Stimulated activated CD4-positive, alpha-beta T cell treated with anti-CD3 and anti-CD28 coated beads, Interleukin-2, amount 100 ng/mL, for 4 hours (primary cell): ENCODE measurements at places on chromosomes 5 and 9.
A peak's percentile ranks its signal among the peaks of the same experiment; 100 is the strongest.

- DNase-seq = no peak
Measured at GRCh38 chr5:30839956-30840355, 353.5 kb upstream of the CDH6 start.

- DNase-seq = no peak
Measured at GRCh38 chr5:141826674-141827073, 51.5 kb downstream of the PCDH1 start.

DNA sequence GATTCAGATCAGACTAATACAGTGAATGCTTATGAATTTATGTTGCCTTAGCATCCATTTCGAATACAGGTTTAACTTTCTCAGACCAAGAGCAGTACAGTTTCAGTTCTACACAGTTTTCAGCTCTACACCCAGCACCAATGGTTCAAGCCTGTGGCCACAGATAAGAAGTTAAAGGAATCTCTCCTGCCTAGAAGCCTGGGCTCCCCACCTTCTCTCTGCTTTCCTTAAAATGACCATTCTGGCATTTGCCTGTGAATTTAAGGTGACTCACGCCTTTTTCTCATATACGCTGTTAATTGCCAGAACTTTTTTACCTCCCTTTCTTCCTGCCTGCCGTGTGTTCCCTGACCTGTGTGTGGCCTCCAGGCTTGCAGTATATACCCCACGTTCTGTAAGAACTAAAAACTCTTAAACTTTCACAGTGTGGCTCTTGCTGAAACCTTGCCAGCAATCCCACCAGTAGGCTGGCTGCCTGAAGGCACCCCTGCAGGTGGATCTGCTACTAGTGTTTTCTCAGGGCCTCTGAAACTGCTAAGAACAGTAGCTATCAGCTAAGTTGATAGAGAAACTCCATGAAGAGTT lies 692.8 kb upstream of the CDH18 start:
- no peak for DNase-seq

DNA sequence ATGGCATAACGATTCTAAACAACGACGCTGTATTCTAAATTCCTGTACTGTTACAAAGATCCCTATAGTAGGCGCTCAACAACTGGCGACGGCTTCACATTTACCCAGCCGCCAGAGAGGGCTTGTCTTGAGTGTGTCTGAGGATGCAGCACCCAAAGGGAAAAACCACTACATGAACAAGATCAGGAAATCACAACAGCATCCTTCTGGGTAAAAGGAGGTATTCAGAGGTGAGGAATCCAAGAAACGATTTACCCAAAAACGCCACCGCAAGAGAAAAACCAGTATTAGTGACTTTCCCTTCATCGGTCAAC lies 711 bp downstream of the TTC33 start:
- DNase-seq = peak; percentile 39

- no peak for DNase-seq
Measured at GRCh38 chr9:113154471-113154870, 3.7 kb downstream of the SLC31A2 start.

DNA sequence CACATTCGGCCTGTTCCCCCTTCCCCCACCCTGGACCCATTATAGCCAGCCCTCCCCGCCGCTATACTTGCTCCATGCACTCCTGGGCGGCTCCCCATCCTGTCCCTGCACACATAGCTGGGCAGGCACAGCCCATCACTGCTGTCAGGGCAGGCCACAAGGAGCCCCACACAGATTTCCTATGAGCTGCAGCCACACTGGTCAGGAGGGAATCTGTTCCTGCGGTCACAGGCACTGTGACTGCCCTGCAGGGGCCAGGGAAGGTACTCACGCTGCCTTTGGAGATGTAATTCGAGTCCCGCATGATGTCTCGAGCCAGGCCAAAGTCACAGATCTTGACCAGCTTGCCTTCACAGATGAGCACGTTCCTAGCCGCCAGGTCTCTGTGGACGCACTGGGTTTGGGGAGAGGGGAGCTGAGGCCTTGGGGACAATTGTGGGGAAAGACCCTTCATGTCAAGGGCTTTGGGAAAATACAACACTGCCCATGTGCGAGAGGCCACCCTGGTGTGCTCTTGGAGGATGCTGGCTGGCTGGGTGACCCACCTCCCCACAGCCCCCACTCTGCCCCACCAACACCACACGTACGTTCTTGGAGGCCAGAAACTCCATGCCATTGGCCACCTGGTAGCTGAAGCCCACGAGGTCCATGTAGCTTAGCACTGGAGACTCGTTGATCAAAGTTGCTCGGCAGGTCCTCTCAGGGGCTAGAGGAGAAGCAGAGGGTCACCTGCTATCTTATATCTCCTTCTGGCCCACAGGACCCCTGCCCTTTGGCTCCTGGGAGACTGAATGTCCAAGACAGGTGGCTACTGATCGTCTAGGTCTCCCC lies 34.5 kb upstream of the CSF1R start:
- DNase-seq = no peak

DNA sequence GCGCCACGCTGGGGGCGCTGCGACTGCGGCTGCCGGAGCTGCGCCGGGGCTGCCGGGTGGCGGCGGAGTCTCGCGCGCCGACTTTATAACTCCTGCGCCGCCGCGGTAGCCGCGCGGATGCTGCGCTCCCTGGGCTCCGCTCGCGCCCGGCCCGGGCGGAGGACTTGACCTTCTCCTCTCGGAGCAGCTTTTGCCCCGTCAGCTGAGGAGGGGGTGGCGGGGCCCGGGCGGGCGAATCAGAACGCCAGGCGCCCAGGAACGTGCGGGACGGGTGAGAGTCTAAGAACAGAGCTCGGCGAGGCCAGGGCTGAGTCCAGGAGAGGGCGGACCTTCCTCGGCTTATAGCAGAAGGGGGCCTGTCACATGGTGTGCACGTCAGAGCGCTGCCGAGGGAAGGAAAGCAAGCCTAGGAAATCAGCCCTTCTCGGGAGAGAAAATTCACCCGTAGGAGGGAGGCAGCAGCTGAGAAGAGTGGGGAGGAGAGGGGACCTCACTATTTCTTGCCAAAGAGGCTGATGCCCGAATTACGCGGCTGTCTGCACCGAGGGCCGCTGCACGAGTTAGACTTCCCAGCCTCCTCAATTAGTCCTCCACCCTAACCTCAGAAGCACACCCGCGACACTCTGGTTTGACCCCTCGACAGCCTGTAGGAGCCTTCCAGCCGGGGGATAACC lies at the start of gene FOXD1:
Gene FOXD1 (minus strand): TSS at position 315 of the 674 bp plus-strand sequence. CDS start 415 bp downstream, outside the sequence.
- DNase-seq = no peak

GRCh38 chr5:126395198-126395597 lies 28.0 kb upstream of the GRAMD2B start:
- no peak for DNase-seq

DNA sequence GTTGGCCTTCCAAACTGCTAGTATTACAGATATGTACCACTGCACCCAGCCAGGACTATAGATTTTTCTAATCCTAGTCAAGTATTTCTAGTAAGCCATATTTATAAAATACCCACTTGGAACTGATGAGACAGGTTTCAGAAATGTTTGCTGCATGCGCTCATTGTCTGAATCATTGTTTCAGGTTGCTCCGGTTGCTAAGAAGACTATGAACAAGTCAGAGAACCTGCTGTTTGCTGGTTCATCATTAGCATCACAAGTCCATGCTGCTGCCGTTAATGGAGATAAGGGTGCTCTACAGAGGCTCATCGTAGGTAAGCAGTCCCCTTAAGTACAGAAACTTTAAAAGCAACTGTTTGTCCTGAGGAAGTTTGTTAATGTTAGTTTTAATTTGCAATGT lies 5.3 kb downstream of the INVS start:
- DNase-seq = no peak

DNA sequence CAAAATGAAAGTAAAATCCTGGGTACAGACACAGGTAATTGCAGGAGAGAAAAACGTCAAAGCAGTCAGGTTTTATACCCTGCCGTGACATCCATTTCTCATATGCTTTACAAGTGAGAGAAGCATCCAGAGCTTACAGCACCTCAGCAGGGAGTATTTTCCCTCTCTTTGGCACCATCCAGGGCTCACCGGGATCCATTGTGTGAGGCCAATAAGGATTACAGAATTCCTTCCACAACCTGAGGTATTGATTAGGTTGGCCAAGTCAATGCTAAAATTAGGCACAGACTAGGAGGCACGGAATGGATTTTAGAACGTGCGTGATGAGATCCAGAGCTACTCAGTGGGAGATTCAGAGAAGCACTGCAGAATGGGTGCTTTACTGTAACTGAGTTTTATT lies 296.6 kb downstream of the FBXL7 start:
- DNase-seq = no peak

GRCh38 chr5:136425921-136426320 lies 60.6 kb upstream of the TRPC7 start:
- DNase-seq = no peak

DNA sequence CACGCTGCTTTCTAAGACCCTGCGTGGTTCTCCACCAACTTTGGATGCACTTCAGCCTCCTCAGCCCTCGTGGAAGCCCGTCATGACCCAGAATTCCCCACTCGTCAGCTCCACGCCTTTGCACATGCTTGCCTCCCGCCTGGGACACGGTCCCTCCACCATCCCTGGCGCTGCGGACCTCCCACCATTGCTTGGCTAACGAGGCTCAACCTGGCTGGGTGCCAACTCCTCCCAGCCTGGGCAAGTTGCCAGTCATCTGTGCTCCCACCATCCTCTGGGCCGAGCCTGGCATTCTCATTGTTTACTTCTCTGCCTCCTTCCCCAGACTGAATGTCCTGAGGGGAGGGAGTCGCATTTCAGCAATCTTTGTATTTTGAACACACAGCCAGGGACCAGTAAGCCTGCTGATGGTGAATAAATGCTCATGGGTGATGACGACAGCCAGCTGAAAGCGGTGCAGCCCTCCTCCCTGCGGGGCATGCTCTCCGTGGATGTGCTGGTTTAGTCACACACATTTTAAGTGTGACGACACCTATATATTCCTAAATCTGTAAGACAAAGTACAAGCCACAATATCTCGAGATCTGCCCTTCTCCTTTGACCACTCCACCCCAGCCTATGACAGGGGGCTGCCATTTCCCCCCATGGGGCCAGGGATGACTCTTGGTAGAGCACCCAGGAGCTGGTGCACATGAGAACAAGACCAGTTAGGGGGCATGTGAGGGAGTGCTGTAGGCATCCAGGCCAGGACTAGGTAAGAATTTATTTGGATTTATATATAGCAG lies 37.6 kb downstream of the ANKRD33B start:
- DNase-seq = no peak

DNA sequence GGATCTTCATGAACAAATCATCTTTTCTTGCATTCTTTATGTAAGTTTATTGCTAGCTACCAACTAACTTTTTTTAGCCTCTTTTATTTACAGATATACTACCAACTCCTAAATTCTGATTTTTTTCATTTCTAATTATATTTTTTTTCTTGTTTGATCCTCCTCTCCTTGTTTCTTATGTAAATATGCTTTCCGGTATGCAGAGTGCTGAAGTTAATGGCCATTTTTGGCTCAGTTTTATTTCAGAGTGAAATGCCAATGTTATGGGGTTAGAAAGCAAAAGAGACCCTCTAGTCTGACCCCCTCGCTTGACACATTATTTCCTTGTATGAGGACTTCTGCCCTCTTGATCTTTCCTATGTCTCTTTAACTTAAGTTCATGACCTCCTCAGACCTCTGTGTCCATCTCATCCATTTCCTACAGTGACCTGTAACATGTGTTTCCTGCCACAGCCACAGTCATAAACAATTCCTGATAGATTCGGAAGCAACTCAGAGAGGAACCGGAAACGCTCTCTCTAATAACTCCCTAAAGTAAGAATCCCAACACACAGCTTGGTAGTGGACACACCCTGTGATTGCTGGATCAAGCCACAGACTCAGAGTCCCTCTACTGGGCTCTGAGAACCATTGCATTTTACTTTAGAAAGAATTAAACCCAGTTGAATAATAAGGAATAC lies 42.9 kb upstream of the AFAP1L1 start:
- DNase-seq = no peak

DNA sequence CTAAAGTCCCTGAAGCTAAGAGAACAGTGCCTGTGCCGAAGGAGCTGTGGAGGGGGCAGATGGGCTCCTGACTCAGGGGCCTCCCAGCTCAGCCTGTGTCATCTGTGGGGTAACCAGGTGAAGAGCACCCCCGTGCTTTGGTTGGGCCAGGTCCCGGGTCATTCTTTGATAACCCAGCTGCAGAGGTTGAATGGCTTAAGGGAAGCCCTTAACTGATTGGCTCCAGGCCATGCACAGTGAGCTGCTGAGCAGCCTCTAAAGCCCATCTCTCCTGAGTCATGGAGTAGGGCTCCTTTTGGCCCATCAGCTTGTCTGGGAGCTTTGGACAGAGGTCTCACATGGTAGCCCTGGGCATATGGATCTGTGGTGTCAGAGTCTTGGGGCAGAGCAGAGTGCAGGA lies 28.7 kb downstream of the COL27A1 start:
- DNase-seq = no peak

GRCh38 chr5:54915466-54916027 lies 69.8 kb downstream of the ESM1 start:
- DNase-seq = no peak

DNA sequence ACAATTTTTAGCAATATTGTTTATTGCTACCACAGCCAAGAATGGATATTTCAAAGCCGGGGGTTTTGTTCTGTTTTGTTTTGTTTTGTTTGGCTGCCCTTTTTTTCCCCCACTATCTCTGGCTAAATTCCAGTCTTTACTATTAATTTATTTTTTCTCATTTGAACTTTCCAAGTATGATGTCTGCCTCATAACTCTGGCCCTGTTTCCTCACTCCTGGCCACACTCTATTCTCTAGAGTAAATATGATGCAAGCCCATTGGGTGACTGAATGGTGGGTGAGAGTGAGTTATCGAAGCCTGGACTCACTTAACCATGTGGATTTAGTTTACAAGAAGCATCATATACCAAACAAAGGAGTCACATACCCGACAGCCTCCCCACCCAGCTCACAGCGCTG lies 41.9 kb downstream of the WDR36 start:
- DNase-seq = no peak

GRCh38 chr5:111829701-111830100 lies 72.7 kb upstream of the NREP start:
- no peak for DNase-seq

- no peak for DNase-seq
Measured at GRCh38 chr9:20486552-20486951, 135.7 kb downstream of the MLLT3 start.

- DNase-seq = no peak
Measured at GRCh38 chr5:36060420-36060887, 6.2 kb downstream of the UGT3A2 start.

DNA sequence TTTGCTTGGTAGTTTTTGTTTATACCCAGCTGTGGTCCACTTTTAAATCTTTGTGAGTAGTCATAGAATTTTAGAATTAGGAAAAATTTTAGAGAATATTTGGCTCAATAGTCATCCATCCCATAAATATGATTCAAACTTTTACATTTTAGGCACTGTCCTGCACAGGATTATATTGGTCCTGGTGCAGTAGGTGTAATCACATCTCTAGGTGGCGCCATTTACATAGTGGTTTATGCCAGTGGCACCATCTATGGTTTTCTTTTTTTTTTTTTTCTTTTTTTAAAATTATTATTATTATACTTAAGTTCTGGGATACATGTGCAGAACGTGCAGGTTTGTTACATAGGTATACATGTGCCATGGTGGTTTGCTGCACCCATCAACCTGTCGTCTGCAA lies 260.7 kb upstream of the KCNN2 start:
- DNase-seq = no peak

- no peak for DNase-seq
Measured at GRCh38 chr9:11275158-11275695, 662.4 kb upstream of the PTPRD start.

GRCh38 chr9:20980832-20981455 lies 50.5 kb downstream of the HACD4 start:
- DNase-seq = no peak
